OCI-LY7 (cell line): ENCODE measurements at places on chromosomes 12 and 14.

DNA sequence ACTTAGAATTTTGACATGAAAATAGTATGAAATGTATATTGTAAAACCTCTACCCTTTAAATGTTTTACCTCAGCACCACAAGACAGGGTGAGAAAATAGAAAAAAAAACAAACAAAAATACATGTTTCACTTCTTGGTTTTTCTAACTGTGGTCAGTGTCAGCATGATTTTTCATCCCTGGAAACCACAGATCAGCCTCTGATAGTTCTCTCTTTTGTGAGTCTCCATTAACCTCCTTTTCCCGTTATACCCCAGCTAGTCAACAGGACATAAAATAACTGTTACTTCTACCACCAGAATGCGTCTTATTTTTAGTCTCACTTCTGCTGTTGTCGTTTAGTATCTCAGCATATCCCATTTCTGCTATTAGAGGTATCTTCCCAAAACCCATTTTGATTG lies 48.3 kb upstream of the KCNMB4 start:
- DNase-seq = peak; percentile 57

GRCh38 chr12:8052679-8053078 lies 13.5 kb downstream of the C3AR1 start:
- no peak for DNase-seq

GRCh38 chr12:24759155-24759554 lies 189.7 kb downstream of the BCAT1 start:
- no peak for DNase-seq

GRCh38 chr12:88633312-88633711 lies 53.0 kb upstream of the KITLG start:
- no peak for DNase-seq

GRCh38 chr14:77296155-77296554 lies 24.5 kb downstream of the POMT2 start:
- no peak for DNase-seq

DNA sequence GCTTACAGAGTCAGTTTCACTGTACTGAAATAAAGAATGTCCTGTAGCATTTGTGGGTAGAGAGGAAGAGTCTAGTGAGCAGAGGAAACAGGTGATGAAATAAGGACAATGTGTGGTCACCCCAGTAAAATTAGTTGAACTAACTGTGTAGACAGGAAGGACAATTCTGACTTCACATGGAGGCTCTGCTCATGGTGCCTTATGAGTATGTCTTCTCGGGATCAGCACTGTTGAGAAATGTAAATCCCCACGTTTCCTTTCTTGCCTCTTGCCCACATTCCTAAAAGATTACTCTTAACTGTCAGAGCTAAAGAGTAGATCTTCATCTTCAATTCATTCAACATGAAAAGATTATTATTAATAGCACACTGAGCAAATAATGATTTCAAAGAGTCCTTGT lies 113.2 kb upstream of the FLRT2 start:
- DNase-seq = no peak

GRCh38 chr12:68159681-68160304 lies at the start of gene IFNG:
Gene IFNG, minus strand, starts transcription at chr12:68159740. Its CDS starts 125 bp downstream, at chr12:68159615.
- no peak for DNase-seq

- DNase-seq = no peak
Observed at GRCh38 chr12:70560671-70561070, 76.6 kb downstream of the PTPRB start.

DNA sequence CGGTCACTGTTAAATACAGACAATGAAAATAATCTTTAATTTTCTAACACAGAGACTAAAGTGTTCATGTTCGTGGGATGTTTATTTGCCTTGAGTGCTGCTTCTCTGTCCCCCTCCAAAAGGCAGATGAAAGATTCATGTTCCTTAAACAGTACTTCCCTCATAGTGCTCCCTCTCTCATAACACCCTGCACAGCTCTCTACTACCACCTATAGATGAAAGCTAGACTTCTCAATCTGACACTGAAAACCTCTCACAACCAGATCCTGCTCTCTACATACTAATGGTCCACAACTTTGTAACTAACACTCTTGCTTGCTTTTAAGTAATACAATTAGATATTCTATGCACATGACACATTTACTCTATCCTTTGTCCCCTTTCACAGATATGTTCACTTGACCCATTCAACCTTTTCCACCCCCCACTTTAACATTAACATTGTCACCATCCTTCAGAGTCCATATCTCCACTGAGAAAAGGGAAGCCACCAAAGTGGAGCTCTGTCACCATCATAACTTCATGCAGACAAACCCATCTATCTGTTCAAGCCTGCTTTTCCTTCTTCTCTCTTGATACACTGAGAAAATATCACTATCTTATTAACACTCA lies 266.4 kb upstream of the USP15 start:
- peak; percentile 22 for DNase-seq

DNA sequence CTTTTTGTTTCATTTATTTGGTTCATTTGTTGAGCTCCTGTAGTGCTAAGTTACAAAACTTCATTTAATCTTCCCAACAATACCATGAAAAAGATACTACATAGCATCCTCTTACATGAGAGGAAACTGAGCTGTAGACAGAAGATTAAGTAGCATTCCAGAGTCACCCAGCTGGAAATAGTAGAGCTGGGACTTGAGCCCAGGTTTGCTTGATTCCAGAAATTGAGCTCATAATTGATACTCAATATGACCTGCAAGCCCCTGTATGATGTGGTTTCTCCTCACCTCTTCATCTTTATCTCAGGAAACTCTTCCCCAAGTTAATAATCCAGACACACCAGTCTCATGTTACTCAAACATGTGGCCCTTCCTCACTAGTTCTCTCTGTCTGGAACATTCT lies 87.0 kb upstream of the DAAM1 start:
- no peak for DNase-seq

DNA sequence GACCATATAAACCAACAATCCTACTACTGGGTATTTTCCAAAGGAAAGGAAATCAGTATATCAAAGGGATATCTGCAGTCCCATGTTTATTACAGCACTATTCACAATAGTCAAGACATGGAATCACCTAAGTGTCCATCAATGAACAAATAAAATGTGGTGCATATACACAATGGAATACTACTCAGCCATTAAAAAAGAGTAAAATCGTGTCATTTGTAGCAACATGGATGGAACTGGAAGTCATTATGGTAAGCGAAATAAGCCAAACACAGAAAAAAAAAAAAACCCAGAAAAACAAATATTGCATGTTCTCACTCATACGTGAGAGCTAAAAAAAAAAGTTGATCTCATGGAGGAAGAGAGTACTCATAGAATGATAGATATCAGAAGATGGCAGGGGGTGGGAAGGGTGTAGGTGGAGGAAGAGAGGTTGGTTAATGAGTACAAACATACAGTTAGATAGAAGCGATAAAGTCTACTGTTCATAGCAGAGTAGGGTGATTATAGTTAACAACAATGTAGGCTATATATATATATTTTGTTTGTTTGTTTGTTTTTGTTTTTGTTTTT lies 49.3 kb downstream of the BCAT1 start:
- DNase-seq = no peak

GRCh38 chr12:27008081-27008480 lies 6.1 kb downstream of the TM7SF3 start:
- peak; percentile 51 for DNase-seq

DNA sequence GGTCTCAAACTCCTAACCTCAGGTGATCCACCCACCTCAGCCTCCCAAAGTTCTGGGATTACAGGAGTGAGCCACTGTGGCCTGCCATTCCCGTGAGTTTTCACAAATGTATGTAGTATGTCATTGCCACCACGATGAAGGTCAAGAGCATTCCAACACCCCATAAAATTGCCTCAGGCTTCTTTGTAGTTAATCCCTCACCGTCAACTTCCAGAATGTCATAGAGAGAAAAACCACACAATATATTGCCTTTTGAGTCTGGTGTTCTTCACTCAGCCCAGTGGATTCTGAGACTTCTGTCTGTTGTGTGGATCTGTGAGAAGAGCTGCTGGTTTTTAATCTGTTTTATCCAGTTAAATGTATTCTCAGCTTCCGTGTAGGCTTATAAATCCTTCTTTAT lies 12.6 kb upstream of the CFAP251 start:
- DNase-seq = no peak

GRCh38 chr12:80701388-80701787 lies 6.0 kb upstream of the MYF6 start:
- no peak for DNase-seq

DNA sequence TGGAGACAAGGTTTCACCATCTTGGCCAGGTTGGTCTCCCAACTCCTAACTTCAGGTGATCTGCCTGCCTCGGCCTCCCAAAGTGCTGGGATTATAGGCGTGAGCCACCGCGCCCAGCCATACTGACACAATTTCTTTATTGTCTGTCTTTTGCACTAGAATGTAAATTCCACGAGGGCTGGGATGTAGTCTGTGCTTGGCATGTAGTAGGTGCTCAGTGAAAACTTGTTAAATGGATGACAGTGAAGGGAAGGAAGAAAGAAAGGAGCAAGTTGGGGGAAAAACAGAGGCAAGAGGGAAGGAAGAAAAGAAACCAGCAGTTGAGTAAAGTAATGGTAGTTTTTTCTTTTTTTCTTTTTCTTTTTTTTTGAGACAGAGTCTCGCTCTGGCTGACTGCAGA lies 53.1 kb downstream of the LIMA1 start:
- no peak for DNase-seq

GRCh38 chr12:32486158-32486557 lies 86.8 kb downstream of the FGD4 start:
- no peak for DNase-seq

GRCh38 chr14:71712478-71712877 lies 219.8 kb upstream of the RGS6 start:
- no peak for DNase-seq

- DNase-seq = no peak
Observed at GRCh38 chr12:115749071-115749841, 528.2 kb downstream of the MED13L start.

DNA sequence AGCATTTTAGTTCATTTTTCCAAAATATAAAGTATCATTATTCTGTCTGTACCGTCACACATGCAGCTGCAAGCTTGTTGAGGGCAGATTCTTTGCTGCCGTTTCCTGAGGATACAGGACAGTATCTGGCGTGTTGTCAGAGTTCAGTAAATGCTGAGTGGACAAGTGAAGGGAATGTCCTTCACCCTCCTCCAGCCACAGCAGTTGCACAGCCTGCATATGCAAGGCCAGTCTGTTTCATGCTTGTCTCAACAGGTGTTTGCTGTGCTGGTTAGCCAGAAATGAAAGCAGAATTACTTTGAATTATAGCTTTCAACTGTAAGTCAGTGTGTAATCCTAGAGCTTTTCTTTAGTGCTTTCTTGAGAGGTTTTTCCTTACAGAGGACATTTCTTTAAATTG lies 36.5 kb downstream of the TDP1 start:
- DNase-seq = no peak

- DNase-seq = no peak
Observed at GRCh38 chr12:4221258-4221620, 52.3 kb upstream of the CCND2 start.

- peak; percentile 23 for DNase-seq
Observed at GRCh38 chr12:87274594-87275245, 754.5 kb downstream of the C12orf50 start.

DNA sequence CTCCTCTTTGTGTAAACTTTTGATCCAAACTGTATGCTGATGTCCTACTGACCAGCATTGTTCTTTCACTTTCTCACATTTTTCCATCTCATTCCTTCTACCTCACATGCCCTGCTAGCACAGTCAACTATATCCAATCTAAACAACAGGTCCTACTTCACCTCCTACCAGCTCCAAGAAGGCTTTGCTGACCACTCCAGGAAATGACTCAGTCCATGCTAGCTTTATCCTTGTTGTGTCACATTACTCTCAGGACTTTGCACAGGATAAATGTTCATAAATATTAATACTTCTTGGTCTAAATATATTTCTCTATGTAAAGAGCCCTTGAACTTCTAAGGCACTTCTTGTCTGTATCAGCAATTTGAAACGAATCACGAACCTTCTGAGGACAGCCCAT lies 64.9 kb upstream of the PCED1B start:
- DNase-seq = no peak

GRCh38 chr12:19925841-19926240 lies 442.5 kb upstream of the PDE3A start:
- no peak for DNase-seq

DNA sequence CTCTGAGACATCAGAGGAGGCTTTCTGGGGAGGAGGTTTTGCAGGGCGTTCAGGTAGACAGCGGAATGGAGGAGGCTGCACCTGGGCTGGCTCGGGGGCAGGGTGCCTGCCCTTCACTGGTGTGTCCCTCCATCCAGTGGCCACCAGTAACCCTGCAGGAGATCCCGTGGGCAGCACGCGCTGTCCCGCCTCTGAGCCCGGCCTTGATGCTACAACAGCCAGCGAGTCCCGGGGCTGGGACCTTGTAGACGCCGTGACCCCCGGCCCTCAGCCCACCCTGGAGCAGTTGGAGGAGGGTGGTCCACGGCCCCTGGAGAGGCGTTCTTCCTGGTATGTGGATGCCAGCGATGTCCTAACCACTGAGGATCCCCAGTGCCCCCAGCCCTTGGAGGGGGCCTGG lies 10.0 kb upstream of the ADSS1 start:
- DNase-seq = no peak

DNA sequence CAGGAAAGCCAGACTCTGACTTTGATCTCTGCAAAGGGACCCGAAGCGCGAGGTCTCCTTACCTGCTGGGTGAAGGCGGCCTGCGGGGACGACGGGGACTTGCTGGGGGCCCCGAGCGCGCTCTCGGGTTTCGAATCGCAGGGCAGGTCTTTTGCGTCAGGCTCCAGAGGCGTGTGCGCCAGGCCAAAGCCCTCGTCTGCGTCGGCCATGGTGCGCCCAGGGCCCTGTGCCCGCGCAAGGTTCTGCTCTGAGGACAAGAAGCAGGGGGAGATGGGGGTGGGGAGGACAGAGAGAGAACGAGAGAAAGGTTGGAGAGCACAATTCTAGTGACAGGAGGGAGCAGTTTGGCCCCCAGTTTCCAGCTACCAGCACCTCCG lies 2.3 kb downstream of the TBX5 start:
- DNase-seq = no peak

DNA sequence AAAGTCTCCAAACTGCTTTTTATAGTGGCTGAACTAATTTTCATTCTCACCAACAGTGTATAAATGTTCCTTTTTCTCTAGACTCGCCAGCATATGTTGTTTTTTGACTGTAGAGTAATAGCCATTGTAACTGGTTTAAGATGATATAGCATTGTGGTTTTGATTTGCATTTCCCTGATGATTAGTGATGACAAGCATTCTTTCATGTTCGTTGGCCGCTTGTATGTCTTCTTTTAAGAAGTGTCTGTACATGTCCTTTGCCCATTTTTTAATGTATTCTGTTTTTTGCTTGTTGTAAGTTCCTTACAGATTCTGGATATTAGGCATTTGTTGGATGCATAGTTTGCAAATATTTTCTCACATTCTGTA lies 404.9 kb downstream of the FLRT2 start:
- peak; percentile 0 for DNase-seq

- no peak for DNase-seq
Observed at GRCh38 chr12:55636116-55636655, 506 bp upstream of the OR10P1 start.

GRCh38 chr14:56608689-56609088 lies 29.1 kb downstream of the TMEM260 start:
- peak; percentile 3 for DNase-seq

DNA sequence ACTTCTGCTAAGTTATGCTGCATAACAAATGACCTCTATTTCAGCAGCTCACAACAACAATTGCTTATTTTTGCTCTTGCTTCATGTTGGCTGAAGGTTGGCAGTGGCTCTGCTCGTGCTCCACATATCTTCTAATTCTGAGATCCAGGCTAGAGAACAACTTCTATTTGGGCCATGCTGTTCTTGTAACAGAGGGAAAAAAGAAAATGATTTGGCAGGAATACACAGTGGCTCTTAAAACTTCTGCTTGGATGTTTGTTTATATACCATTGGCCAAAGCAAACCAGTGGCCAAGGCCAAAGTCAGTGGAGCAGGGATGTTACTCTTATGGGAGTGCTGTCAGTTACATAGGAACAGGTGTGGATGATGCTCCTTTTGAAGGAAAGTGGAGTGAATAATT lies 32.1 kb downstream of the GPHN start:
- DNase-seq = no peak
